SW 1271 (cell line): ENCODE measurements at places on chromosomes 2 and 18.

DNA sequence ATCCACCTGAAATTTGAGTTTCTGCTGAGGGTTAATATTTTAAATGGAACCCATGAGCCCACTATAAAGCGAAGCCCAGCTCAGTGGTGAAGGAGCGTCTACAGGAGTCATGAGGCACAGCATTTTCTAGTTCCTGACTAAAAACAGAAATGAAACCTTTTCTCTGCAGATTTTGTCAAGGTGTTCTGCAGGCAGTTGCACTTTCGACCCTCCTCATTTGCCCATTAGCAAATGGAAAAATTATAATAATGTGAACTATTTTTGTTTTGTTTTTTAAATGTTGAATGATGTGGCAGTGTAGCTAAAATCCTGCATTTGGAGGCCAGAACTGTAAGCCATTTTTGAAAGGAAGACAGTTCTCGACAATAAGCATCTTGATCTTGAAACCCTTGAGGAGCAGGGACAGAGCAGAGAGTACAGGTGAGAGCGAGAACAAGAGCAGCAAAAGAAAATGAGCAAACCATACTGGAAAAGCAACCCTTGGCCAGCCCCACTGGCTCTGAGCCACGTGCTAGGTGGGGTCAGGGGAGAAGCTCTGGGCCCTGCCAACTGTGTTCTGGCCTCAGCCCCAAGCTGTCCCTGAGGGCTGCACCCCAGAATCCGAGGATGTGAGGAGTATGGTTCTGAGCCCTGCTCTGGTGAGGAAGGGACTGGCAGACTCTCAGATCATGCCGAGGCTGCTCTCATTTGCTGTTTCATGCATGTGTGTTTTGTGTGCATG, 26.4 kb upstream of the COPS8 start:
- DNase-seq = no peak

- DNase-seq = no peak
Measured at GRCh38 chr2:22579341-22579740, 805.6 kb upstream of the KLHL29 start.

GRCh38 chr2:106983305-106983704, 97.3 kb upstream of the ST6GAL2 start:
- no peak for DNase-seq

GRCh38 chr2:28356095-28356911, 36.4 kb upstream of the FOSL2 start:
- DNase-seq = no peak

GRCh38 chr2:69694894-69695849, 46.8 kb upstream of the ANXA4 start:
- DNase-seq = no peak

- no peak for DNase-seq
Measured at GRCh38 chr18:27863780-27864430, 313.0 kb downstream of the CDH2 start.

- DNase-seq = no peak
Measured at GRCh38 chr2:151258121-151258520, 3.5 kb downstream of the RBM43 start.

- no peak for DNase-seq
Measured at GRCh38 chr2:241632478-241633325, 4.3 kb downstream of the THAP4 start.

DNA sequence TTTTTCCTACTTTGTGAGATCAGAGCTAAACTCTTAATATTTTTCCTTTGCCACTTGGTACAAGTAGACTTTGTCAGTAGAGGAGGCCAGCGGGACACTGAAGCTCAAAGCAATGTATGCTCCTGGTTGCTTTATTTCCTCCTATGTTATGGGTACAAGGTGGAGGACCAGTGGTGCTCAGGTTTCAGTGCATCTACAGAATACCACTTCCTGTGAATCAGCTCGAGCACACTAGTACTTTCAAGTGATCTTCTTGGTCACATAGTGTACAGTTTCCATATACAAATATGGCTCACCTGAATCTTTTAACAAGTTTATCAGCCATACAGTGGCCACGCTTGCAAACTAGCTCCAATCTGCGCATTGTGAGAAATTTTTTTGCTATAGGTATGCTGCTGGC, 1674.8 kb upstream of the TMEFF2 start:
- DNase-seq = no peak

GRCh38 chr18:25299426-25300300, 52.3 kb downstream of the ZNF521 start:
- no peak for DNase-seq

DNA sequence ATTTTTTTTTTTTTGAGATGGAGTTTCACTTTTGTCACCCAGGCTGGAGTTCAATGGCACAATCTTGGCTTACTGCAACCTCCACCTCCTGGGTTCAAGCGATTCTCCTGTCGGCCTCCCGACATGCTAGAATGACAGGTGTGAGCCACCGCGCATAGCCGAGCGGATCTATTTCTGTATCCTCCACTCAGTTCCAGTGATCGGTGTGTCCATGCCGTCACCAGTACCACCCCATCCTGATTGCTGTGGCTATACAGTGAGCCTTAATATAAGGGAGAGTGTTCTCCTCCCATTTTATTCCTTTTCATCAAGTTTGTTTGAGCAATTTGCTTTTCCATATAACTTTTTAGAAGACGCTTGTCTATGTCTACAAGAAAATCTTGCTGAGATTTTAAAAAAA, 35.2 kb downstream of the RFX8 start:
- no peak for DNase-seq

DNA sequence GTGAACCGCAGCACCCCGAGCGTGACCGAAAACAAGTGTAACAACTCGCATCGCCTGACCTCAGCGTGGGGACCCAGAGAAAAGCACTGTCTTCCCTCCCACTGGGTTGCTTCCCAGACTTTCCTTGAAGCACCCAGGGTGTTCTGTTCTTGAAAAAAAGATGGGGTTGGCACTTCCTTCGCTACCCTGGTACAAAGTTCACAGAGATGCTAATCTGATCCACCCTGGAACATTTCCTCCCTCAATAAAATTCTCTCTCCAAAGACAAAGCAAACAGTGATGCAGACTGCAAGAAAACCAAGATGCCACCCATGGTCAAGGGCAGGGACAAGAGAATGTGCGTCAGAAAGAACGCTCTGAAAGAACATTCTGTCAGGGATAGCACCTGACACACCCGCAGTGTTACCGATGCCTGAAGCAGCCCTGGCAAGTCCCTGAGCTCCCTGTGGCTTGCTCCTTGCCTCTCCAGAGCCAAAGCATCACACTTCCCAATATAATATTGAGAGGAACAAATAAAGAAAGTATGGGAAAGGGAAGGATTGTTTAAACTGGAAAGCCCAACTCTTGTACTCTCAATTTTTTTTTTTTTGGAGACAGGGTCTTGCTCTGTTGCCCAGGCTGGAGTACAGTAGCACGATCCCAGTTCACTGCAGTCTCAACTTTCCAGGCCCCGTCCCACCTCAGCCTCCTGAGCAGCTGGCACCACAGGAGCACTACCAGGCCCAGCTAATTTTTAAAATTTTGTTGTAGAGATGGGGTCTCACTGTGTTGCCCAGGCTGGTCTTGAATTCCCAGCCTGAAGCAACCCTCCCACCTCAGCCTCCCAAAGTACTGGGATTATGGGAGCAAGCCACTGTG, 70.7 kb downstream of the TBC1D8 start:
- DNase-seq = no peak

GRCh38 chr2:70632966-70633365, 79.3 kb upstream of the TGFA start:
- DNase-seq = no peak

DNA sequence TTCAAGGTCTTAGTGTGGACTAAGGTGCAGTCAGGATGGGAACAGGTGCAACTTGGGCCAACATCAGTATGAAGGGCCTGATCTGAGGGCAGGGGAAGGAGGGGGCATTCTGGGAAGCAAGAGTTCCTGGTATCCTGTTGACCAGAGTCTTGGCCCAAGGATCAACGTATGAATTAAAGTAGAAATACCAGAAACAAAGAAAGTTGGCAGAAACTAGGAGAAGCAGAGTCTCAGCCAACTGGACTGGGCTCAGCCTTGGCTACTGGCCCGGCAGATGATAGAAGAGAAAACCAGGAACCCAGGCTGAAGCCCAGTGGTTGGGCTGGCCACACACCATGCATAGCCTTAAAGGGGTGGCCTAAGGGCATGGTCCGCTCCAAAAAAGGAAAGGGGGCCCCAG, 2.3 kb downstream of the CETN1 start:
- no peak for DNase-seq

DNA sequence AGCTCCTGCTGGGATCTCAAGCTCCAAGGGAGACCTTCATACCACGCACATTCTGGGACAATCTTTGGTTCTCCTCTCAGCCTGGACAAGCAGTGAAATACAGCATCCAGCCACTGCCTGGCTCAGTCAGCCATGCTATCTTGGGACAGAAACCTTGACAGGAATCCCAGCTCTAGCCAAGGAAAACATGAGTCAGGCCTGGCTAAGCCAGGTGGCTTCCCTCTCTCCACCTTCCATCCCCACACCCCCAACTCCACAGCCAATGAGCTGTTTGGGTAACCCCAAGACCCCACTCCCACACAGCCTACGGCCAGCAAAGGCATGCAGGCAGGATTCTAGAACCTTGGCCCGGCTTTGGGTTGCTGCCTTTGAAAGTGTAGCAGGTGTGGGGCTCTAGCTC, 64.9 kb downstream of the MCFD2 start:
- DNase-seq = no peak

- no peak for DNase-seq
Measured at GRCh38 chr18:54296062-54296461, 26.7 kb downstream of the POLI start.

- DNase-seq = no peak
Measured at GRCh38 chr2:171431677-171432167, 2.1 kb downstream of the METTL8 start.

DNA sequence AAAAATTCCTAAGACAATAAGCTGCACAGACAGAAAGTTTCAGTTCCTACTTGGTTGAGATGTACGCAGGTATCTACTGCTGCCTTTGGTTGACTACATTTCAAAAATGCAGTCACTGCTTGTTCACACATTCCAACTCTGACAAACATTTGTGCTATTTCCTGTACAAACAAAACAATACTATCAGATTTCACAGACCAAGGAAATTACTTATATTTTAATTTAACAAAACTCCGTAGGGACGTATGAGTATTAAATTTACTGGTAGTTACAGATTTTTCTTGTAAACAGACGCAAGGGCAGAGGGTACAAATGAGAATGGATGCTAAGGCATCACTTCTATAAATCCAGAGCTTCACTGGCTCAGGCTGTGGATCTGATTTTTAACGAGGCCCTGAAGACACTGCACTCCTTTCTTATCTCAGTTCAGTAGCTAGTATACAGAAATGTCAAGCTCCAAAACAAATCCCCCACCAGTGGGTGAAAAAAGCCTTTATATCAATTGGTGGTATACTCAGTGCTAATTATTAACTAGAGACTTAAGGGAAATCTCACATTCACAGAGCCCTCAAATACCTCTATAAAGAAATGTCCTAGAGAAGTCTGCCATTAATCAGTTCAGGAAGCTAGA, 31.7 kb upstream of the TTC32 start:
- peak; percentile 76 for DNase-seq

DNA sequence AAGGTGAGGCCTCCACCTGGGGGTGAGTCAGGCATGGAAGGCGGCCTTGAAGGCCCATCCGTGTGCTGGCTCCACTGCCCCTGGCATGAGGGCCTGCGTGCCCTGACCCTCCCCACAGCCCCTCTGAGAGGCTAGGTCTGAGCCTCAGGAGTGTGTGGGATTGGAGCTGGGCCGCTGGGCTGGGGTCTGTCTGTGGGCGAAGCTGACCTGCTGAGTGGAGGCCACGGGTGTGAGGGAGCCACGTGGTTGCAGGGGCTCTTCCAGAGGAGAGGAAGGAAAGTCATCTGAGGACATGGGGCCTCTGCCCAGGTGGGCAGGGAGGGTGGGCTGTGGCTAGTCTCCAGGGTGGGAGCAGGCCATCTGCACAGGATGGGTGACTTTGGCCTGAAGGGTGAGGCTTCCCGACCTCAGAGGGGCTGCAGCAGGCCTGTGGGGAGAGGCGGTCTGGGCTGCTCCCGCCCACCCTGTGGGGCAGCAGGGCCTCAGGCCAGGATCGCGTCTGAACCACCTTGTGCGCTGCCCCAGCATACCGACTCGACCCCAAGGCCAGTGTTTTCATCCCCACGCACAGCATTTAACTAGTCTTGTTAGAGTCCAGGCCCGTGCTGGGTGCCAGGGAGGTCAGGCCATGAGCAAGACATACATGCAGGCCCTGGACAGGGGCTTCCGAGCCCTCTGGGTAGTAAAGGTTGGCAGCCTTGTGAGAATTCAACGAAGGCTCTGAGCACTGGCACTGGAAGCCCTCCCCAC, 11.2 kb downstream of the ARHGEF4 start:
- no peak for DNase-seq

GRCh38 chr2:107553539-107553938, 273.2 kb upstream of the RGPD4 start:
- DNase-seq = no peak

GRCh38 chr2:241350878-241351639, 5.0 kb upstream of the FARP2 start:
- DNase-seq = no peak

GRCh38 chr2:108355906-108356734, 21.6 kb upstream of the SULT1C4 start:
- no peak for DNase-seq

GRCh38 chr18:12028674-12029073, 47.4 kb downstream of the IMPA2 start:
- no peak for DNase-seq

DNA sequence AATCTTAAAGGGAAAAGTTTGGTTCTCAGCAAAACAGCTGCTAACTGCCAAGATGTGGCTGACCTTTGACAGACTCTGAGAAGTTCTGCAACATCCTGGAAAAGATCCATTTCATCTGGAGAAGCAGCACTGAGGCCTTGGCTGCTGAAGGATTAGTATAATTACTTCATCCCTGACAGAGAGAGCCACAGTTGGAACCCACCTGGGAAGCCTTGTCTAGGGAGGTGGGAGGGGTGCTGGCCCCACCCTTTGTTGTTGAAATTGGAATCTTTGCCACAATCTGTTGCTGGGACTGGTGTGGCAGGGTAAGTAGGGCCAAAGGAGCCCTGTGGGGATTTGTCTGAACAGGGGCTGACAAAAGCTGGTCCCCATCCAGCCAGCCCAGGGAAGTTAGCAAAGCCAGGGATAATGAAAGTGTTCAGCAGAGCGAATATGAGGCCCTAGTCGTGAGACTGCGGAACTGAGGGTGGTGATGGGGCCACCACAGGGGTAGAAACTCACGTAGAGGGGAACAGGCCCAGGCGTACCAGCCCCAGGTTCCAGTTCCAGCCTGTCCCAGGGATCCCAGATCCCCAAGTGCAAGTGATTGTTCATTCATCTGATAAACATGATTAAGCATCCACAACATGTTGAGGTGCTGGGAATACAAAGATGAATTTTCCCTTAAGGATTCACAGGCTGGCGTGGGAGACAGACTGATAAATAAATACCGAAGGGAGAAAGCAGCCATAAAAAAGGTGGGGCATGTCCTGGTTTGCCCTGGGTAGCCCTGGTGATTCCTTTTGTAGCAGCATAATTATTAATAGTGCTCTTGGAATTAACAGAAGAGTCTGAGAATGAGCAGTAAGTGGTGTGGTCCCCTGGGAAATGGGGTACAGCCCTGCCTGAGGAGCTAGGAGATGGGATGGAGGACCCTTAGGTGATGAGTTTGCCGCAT, 60.0 kb downstream of the MYO1B start:
- no peak for DNase-seq

DNA sequence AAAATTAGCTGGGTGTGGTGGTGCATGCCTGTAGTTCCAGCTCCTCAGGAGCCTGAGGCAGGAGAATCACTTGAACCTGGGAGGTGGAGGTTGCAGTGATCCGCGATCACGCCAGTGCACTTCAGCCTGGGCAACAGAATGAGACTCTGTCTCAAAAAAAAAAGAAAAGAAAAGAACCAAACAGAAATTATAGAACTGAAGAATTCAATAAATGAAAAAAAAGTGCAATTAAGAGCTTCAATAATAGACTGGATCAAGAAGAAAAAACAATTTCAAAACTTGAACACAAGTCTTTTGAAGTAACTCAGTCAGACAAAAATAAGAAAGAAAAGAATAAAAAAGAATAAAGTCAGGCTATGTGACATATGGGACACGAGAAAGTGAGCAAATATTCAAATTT, 175.8 kb upstream of the ZSWIM2 start:
- DNase-seq = no peak
